Stimulated activated CD4-positive, alpha-beta T cell treated with anti-CD3 and anti-CD28 coated beads, Interleukin-12 subunit alpha, Interleukin-12 subunit beta, amount 100 ng/mL, for 48 hours (primary cell): ENCODE measurements at places on chromosomes 7 and 10.

DNA sequence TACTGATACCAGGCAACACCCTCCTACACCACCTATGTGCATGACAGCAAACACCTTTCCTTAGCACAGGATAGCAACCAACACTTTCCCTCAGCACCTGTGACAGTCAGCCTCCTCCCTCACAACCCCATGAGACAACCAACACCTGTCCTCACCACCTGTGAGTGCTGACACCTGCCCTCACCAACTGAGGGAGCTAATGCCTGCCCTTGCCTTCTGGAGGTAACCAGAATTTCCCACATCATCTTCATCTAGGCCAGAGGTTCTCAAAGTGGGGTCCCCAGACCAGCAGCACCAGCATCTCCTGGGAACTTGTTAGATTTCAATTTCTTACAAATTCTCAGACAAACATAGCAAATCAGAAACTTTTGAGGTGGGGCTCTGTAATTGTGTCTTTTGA is 112.5 kb downstream of the GRID1 start:
- no peak for DNase-seq

DNA sequence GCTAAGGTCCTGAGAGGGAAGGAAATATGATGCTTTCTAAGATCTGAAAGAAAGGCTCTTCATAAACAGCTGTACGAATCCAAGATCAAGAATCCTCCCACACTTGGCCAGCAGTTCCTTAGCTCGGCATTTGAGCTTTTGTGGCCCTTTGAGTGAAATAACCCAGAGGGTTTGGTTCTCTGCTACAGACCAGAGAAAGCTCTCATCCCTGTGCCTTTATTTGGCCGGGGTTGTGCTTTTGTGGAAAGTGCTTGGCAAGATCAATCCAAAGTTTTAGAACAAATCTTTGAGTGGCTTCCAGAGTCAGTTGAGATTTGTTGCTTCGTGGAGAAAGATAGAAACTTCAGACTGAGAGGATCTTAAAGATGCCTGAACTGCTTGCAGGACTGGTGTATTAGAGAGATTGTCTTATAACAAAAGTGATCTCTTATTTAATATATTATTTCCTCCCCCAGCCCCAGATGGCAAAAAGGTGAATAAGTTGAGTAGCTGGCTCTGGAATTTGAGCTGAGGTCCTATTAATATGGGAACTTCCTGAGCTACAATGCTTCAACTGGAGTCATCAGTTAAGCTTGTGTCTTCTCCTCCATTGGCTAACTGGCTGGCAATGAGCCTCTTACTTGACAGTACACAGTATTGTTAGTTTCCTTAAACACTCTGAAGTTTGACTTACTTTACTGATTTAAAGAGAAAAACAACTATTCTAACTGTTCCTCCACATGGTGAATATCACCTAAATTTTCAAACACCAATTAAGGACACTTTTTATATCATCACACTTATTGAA is 687.3 kb downstream of the MAGI2 start:
- DNase-seq = no peak

GRCh38 chr7:1902231-1902855 is 232.3 kb downstream of the ELFN1 start:
- DNase-seq = no peak

DNA sequence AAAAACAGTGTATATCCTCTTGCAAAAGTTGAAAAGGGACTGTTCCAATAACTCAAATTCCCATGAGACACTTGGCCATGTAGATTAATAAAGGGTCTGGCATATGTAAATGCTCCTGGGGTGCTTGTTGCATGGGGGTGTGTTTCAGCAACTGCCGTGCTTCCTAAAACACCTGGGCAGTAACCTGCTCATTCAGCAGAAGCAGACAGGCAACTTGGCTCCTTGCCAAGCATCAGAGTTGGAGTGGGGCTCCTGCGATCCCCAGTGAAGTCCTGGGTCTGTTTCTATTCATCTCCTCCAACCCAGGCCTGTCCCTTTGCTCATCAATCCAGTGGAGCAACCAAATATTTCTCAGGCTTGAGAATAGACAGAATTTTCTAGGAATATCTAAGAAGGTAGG is 42.2 kb upstream of the ADAM12 start:
- no peak for DNase-seq

DNA sequence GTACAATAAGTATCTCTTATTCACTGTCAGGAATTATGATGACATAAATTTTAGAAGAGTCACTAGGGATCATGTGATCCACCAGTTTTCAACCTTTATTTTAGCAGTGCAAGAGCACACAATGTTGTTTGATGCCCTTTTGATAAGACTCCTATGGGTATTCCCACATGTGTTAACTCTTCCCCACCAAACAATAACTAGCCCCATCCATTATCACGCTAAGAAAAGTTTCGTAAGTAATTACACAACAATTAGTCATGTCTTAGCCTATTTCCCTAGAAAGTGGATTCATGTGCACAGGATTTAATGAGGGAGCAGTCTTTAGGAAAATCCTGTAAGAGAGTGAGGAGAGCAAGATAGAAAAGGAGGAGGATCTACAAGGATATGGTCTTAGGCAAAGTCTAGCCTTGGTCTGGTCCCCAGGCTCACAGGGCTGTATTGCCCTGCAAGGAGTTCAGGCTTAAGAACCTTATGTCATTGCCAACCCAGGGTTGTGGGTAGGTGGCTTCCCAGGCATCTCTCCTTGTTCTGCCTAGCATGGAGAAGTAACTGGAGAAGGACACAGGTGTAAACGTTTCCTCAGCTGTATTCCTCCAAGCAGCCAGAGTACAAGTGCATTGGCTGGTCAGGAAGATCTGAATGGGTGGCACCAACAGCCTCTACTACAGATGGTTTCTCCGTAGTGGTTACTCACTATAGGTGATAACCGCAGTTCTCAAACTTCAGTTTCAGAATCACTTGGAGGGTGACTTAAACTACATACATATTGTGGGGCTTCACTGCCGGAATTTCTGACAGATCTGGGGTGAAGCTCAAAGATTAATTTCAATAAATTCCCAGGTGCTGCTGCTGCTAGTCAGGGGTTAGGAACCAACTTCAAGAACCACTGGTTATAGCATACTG is 574.5 kb downstream of the SUGCT start:
- DNase-seq = no peak

- DNase-seq = no peak
These were observed 8.0 kb upstream of the CALHM1 start for GRCh38 chr10:103466734-103467133.

GRCh38 chr7:107166736-107167426 is 1.9 kb upstream of the HBP1 start:
- no peak for DNase-seq

GRCh38 chr10:71812913-71813590 is 38.0 kb downstream of the PSAP start:
- DNase-seq = no peak

DNA sequence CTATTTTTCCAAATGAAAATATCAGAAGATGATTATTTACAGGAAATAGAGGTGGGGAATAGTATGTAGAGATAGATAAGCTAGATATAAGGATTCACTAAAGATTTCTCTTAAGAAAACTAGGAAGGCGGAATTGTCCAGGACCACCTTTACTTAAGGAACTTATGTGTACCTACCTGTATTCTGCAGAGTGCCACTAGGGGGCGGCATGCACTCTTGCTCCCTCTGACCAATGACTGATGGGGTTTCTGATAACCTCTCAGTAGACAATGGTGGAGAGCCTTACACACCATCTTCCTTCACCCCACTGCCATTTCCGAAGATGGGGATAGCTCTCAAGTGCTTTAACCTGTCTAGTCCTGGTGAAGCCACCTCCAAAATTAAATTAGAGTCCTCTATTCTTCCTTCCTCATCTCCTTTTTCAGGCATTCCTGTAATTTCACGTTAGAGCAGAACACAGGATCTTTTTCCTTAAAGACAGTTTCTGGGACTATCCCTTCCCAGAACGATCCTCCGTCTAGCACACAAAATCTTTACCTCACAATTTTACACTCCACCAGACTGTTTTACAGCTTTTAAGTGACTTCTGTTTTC is 453.1 kb downstream of the SORCS1 start:
- DNase-seq = peak; percentile 24

GRCh38 chr7:125057963-125058362 is 128.3 kb upstream of the POT1 start:
- no peak for DNase-seq

- no peak for DNase-seq
These were observed 43.8 kb downstream of the PRLHR start for GRCh38 chr10:118551535-118552100.

DNA sequence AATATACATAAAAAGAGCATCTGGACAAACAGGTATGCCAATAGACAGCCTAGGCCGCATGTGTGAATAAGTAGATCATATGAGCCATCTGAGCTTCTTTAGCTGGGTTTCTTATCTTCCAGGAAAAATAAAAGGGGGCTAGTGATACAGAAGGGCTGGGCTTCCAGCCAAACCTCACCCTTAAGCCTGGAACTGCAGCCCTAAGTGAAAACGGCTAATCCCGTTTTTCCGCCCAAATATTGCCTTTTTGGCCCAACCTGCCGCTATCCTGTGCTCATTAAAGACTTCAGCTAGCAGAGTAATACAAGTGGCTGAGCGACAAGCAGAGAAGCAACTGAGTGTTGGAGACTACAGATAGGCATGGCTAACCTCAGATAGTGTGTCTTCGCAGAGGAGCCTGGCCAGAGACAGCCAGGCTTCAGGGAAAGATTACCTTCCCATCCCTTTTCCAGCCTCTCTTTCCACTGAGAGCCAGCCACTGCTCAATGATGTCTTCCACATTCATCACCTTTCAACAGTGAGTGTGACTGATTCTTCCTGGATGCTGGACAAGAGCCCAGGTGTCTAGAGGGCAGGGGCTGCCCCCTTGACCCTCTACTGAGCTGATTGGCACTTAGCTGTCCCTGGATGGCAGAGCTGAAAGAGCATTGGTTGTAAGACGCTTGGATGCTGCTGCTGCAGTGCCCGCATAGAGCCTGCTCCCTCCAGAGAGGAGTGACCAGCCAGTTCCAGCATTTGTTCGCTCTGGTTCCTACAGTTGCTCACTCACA is 108.9 kb downstream of the ITGB8 start:
- no peak for DNase-seq

GRCh38 chr10:78865931-78866717 is 202.6 kb upstream of the ZMIZ1 start:
- no peak for DNase-seq

DNA sequence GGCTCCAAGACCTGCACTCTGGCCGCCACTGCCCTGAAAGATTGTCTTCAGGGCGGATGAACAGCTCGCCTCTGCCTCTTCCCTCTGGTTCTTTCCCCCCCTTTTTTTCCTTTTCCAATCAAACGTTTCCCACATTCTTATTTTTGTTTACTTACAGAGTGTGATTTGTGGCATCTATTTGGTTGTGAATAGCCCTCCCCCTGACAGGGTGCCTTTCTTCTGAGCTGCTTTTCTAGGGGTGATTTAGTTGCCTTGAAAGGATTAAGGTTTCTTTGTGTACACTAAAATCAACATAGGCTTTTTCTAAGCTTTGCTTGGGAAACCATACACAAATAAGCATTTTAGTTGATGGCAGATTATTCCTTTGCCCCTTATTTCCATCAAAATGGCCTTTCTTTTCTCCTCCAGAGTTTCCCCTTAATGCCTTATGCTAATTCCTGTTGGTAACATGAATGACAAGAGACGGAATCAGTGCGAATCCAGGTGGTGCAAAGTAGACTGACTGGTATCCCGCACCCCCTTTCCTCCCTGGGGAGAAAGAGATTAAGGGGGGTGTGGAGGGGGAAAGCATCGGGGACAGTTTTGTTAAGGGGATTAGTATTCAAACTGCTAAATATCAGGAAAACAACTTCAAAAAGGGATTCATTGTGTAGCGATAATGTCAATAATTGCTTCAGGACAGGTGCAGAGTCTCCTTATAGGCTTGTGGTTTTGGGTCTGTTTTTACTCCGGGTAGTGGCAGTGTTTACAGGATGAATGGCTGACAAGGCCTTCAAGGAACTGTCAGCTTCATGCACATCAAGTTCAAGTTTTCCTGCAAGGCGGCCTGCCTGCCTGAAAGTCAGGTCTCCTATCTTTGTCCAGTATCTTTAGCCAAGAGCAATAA is 431.6 kb upstream of the GALNT17 start:
- DNase-seq = no peak

- DNase-seq = no peak
These were observed 271.6 kb downstream of the CACNA2D1 start for GRCh38 chr7:82172017-82172416.

DNA sequence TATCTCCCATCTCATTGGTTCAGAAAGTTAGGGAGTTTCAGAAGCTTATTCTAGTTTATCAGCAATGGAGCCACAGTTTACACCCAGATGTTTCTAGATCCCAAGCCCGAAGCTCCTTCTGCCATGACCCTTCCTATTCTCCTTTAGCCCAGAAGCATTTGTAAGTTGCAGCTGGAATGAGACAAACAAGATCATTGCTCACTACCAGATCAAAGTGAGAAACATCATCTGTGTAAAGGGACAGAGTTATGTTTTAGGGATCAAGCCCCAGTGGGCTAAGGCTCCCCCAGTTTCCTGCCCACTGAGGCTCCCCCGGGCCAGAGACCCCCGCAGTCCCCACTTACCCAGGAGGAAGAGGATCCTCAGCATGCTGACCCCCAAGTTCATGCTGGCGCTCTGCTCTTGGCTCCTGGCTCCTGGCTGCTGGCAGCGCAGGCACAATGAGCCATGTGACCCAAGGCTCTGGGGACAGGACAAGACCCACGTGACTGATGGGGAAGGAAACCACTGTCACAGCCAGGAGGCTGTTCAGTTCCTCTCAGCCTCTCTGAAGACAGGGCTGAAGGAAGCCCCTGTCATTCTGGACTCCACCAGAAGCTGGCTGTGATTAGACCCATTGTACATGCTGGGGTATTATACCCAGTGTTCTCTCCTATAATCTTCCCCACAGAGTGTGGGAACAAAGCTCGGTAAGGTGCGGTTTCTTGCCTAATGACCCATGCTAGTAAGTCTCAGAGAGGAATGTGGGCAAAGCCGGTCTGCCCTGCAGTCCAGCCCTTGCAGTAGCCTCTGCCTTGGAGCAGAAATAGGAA is at the start of gene TMEM273:
TMEM273 (minus strand) TSS at position 442 of the 812 bp plus-strand sequence; CDS start at position 387, 55 bp downstream.
- DNase-seq = no peak

- peak; percentile 48 for DNase-seq
These were observed at the start of gene GSTO1 for GRCh38 chr10:104254493-104255310. TSS of gene GSTO1 (plus strand) at chr10:104254892. CDS start at chr10:104254929, 37 bp downstream.

DNA sequence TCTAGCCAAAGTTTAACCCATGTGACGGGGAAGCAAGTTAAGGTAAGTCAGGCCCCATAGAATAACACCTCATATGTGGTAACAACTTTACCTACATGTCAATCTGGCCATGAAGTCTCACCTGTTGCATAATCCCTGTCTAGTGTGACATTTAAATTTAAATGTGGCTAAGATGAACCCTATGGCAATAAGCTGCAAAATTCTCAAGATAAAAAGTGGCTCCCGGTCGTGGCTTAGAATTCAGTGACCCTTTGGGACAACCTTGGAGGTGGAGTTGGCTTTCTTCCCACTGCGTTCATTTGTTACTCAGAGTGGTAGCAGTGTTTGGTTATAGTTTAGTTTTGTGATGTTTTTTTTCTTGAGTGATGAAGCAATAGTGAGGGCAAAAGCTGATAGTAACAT is 90.6 kb downstream of the ARID5B start:
- no peak for DNase-seq

GRCh38 chr7:28298870-28299518 is 113.3 kb upstream of the CREB5 start:
- no peak for DNase-seq

GRCh38 chr7:131501930-131502685 is 54.3 kb downstream of the PODXL start:
- no peak for DNase-seq
